ENCODE measurements at places on chromosomes 11 and 22. TPM values are rescaled to one million over a fixed set of nuclear protein-coding genes. Genes with fewer than 3 reads are reported as not detected.

The GAL3ST3 gene
- total RNA-seq, result not detected

The LGR4 gene
- not detected for total RNA-seq

The MN1 gene
- total RNA-seq, result 0.34 TPM

The DLG2 gene
- 0.88 TPM for total RNA-seq

The CCDC116 gene
- total RNA-seq, result 0.81 TPM

The KCTD14 gene
- total RNA-seq, result 0.49 TPM

The GGT1 gene
- total RNA-seq, result 151 TPM

The CSF2RB gene
- total RNA-seq, result 40.1 TPM

The TRIM29 gene
- total RNA-seq, result not detected

The XNDC1N gene
- total RNA-seq, result 15.1 TPM

The TSSK2 gene
- total RNA-seq, result not detected

The PARVG gene
- 128 TPM for total RNA-seq

The CBL gene
- total RNA-seq, result 42.0 TPM

The COMMD9 gene
- 44.8 TPM for total RNA-seq

The KRTAP5-8 gene
- not detected for total RNA-seq

The SLC5A1 gene
- total RNA-seq, result not detected

The LIF gene
- total RNA-seq, result 211 TPM

The PDGFB gene
- total RNA-seq, result 0.95 TPM
